ENCODE measurements at places on chromosomes 12 and 14.

DNA sequence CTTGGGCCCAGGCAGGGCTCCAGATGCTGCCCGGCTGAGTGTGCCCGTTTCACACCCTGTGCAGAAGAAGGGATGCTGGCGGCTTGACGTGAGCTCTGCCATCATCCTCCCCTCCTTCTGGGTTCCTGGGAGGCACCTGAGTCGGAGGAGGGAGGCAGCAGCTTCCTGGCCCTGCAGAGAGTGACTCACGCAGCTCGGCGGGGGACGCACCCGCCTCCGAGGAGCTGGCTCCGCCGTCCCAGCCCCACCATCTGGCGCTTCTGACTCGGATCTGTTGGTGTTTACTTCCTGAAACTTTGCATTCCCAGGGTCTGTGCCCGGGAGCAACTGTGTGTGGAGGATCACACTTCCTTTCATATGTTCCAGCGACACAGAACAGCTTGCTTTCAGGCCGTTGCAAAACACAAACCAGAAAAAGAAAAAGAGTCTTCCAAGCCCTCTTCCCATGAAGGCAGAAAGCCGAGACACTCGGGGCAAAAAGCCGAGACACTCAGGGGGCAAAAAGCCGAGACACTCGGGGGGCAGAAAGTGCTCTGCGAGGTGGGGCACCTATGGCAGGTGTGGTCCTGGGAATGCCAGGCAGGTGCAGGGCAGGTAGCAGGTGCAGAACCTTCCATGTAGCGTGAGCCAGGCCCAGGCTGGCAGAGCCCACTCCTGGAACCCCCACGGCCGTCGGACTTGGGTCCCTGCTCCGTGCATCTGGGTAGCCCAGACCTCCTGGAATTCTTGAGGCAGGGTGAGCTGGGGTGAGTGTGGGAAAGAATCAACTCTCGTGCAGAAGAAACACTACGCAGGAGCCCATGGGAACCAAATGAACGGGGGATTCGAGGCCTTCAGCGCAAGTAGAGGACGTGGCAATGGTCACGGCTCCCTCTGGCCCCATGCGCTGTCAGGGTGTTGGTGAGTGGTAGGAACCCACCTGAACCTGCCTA, 27.6 kb upstream of the GALNT9 start:
- H3K4me3 ChIP-seq: no peak overlapping the region
- no peak overlapping the region for H3K27ac ChIP-seq
- no peaks in the 10 kb centered on the region for H3K27me3 ChIP-seq
- DNase-seq: peak; percentile 80

DNA sequence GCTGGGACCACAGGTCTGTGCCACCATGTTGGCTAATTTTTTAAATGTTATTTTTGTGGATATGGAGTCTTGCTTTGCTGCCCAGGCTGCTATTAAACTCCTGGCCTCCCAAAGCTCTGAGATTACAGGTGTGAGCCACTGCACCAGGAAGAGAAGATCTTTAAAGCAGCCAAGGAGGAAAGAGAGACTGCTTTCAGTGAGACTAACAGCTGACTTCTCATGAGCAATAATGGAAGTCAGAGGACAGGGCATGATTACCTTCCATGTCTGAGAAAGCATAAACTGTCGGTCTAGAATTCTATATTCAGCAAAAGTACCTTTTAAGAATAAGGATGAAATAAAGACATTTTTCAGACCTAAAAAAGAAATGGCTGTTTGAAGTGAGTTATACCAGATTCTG, 57.3 kb upstream of the CHGA start:
- no peak overlapping the region for H3K4me3 ChIP-seq
- H3K27ac ChIP-seq: no peak overlapping the region
- DNase-seq: no peak
- H3K36me3 ChIP-seq: no peaks in the 10 kb centered on the region

DNA sequence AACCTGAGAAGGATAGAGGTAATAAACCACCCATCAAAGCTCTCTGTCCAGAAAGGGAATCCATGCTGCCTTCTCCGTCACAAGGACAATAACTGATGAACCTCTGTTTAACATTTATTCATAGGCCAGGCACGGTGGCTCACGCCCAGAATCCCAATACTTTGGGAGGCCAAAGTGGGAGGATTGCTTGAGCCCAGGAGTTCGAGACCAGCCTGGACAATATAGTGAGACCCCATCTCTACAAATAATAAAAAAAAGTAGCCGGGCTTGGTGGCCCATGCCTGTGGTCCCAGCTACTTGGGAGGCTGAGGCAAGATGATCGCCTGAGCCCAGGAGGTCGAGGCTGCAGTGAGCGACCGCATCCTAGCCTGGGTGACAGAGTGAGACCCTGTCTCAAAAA, 7.1 kb upstream of the FOS start:
- H3K36me3 ChIP-seq: no peaks in the 10 kb centered on the region
- DNase-seq: no peak
- H3K4me1 ChIP-seq: no peaks in the 10 kb centered on the region
- no peaks in the 10 kb centered on the region for H3K27me3 ChIP-seq

DNA sequence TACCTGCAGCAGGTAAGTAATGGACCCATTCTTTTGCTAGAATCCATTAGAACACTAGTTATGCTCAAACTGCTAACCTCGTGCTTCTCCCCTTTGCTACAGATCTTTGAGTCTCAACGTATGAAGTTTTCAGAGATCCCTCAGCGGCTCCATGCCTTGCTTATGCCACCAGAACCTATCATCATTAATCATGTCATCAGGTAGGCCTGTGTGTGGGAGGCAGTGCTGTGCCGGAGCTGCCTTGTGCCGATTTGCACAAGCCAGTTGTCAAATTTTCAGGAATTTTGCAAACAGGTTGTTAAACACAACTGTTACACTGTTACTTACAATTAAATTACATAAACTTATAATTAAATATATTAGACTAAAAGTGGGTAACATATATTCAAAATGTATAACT, 5.2 kb downstream of the SMARCD1 start:
- H3K27me3 ChIP-seq: no peaks in the 10 kb centered on the region
- no peaks in the 10 kb centered on the region for H3K4me1 ChIP-seq
- no peak for DNase-seq
- no peak overlapping the region for H3K4me3 ChIP-seq
- peaks cover 90% of the 10 kb centered on the region for H3K36me3 ChIP-seq

DNA sequence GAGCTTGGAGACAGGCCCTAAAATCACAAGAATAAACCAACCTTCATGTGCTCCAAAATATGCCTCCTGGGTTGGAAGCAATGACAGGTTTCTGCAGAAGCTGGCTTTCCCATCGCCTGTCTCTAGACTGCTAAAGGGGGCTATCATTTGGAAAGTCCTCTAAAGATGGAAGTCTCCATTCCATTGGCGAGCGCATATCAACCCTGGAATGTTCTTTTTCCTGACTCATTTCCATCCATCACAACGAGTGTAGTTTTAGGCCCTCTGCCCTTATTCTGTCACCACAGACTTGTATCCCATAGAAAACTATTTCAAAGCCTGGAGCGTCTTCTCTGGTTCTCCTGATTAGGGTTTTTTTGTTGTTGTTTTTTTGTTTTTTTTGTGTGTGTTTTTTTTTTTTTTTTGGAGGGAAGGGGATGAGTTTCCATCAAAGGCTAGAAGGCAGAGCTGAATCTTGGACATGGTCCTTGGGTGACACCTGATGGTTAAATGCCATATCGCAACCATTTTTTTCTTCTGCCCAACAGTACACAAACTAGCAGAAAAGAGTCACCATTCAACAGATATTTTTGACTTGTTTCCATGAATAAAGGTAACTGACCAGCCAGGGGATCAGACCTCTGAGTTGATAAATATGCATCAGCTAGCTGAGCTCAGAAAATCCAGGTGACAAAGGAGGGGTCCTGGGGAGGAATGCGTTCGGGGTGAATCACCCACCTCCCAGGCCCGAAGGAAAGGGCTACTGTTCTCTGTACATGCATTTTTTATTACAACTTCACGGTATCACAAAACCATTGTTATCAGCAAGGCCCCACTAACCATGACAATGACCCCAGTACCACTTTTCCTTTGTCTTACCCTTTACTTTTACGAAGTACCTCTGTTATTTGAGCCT, 40.5 kb downstream of the KCNA5 start:
- H3K4me1 ChIP-seq: no peaks in the 10 kb centered on the region
- H3K27me3 ChIP-seq: no peaks in the 10 kb centered on the region
- DNase-seq: no peak

- peaks cover 5% of the 10 kb centered on the region for H3K36me3 ChIP-seq
- no peaks in the 10 kb centered on the region for H3K4me1 ChIP-seq
- H3K27ac ChIP-seq: no peak overlapping the region
- no peak overlapping the region for H3K4me3 ChIP-seq
- no peak for DNase-seq
Observed at GRCh38 chr12:112597986-112598385, 179.2 kb downstream of the PTPN11 start.

- DNase-seq: no peak
- peaks cover 6% of the 10 kb centered on the region for H3K4me1 ChIP-seq
- H3K4me3 ChIP-seq: no peak overlapping the region
- no peaks in the 10 kb centered on the region for H3K36me3 ChIP-seq
- H3K27ac ChIP-seq: no peak overlapping the region
- no peaks in the 10 kb centered on the region for H3K27me3 ChIP-seq
Observed at GRCh38 chr14:61889914-61890351, 127.7 kb downstream of the SNAPC1 start.

GRCh38 chr12:66803930-66804329, 125.1 kb upstream of the GRIP1 start:
- H3K27ac ChIP-seq: no peak overlapping the region
- no peaks in the 10 kb centered on the region for H3K27me3 ChIP-seq
- H3K4me1 ChIP-seq: peaks cover 7% of the 10 kb centered on the region

- no peak overlapping the region for H3K4me3 ChIP-seq
- no peaks in the 10 kb centered on the region for H3K4me1 ChIP-seq
- DNase-seq: no peak
Observed at GRCh38 chr14:76498976-76499375, 123.0 kb downstream of the ESRRB start.

GRCh38 chr12:124518051-124518932, 49.1 kb downstream of the NCOR2 start:
- no peak for DNase-seq
- H3K4me1 ChIP-seq: no peaks in the 10 kb centered on the region
- H3K27ac ChIP-seq: no peak overlapping the region
- H3K27me3 ChIP-seq: no peaks in the 10 kb centered on the region

- DNase-seq: no peak
- H3K36me3 ChIP-seq: peaks cover 6% of the 10 kb centered on the region
- no peaks in the 10 kb centered on the region for H3K27me3 ChIP-seq
- H3K4me3 ChIP-seq: no peak overlapping the region
Observed at GRCh38 chr12:6478416-6478815, 7.9 kb upstream of the VAMP1 start.

DNA sequence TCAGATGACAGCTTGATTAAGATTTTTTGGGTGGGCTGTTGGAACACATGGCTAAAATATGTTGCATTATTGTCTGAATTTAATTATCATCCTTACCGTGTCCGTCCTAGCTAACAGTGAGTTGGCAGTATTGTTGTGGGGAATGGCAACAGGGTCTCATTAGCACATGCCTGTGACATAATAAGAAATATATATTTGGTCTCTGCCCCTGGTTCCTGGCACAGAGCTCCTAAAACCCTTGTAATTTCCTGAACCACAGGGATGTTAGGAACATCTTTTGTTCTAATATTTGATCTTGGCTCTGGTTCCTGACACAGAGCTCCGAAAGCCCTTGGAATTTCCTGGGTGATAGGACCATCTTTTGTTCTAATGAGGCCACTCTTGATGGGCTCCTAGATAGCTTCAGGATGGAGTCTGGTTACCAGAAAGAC, 76.0 kb downstream of the SYNE2 start:
- H3K4me3 ChIP-seq: no peak overlapping the region
- no peak overlapping the region for H3K27ac ChIP-seq
- DNase-seq: no peak
- peaks cover 4% of the 10 kb centered on the region for H3K4me1 ChIP-seq
- no peaks in the 10 kb centered on the region for H3K27me3 ChIP-seq

DNA sequence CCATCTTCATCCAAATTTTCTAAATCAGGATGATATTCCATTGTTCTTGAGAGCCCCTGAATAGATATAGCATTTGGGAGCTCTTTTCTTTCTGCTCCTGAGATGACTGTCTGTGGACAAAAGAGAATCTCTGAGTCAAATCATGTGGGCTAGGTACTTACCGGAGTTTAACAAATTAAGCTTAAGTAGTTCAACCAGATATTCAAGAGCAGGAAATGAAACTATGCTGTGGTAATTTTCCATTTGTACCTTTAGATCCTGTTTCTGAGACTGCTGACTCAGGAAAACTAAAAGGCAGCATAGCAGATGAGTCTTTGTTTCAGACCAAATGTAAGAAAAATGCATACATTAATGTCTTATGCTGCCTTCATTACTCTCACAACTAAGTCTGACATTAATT, at the start of gene CLEC7A:
Gene CLEC7A (minus strand): TSS at position 158 of the 400 bp plus-strand sequence. CDS start 117 bp downstream, at position 41.
- no peak within 1 kb of the TSS for H3K4me3 ChIP-seq
- H3K27me3 ChIP-seq: no peaks in the 10 kb centered on the region
- H3K27ac ChIP-seq: no peak within 1 kb of the TSS
- peaks cover 9% of the 10 kb centered on the region for H3K4me1 ChIP-seq
- no peak for DNase-seq
- no peaks in the 10 kb centered on the region for H3K36me3 ChIP-seq

GRCh38 chr12:106197906-106198623, 49.8 kb downstream of the CKAP4 start:
- no peak overlapping the region for H3K4me3 ChIP-seq
- DNase-seq: no peak
- H3K27ac ChIP-seq: no peak overlapping the region
- H3K4me1 ChIP-seq: no peaks in the 10 kb centered on the region
- no peaks in the 10 kb centered on the region for H3K27me3 ChIP-seq

- no peaks in the 10 kb centered on the region for H3K36me3 ChIP-seq
- no peak overlapping the region for H3K27ac ChIP-seq
- DNase-seq: no peak
- no peaks in the 10 kb centered on the region for H3K4me1 ChIP-seq
- H3K4me3 ChIP-seq: no peak overlapping the region
Observed at GRCh38 chr14:95305145-95305544, 14.6 kb downstream of the CLMN start.

- H3K4me3 ChIP-seq: no peak overlapping the region
- no peaks in the 10 kb centered on the region for H3K27me3 ChIP-seq
- DNase-seq: no peak
- H3K4me1 ChIP-seq: peaks cover 3% of the 10 kb centered on the region
- H3K36me3 ChIP-seq: peaks cover 6% of the 10 kb centered on the region
- H3K27ac ChIP-seq: no peak overlapping the region
Observed at GRCh38 chr12:29763301-29763683, 20.4 kb downstream of the TMTC1 start.

DNA sequence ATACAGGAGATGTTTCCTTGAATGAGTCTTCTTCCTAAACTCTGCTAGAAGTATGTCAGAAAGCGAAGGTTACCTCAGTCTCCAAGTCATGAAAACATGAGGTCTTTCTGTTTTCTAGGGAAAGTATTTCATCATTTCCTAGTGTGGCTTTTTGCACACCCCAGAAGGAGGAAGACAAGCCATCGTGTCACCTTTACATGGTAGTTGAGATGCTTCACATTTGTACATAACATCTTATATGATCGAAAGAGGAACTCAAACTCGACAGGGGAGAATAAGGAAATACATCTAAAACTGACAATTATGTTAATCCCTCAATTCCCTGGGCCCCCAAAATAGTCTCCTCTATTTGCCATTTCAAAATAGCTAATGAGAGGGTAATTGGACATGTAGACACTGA, 214.1 kb upstream of the PLEKHG7 start:
- no peaks in the 10 kb centered on the region for H3K36me3 ChIP-seq
- no peak overlapping the region for H3K27ac ChIP-seq
- no peaks in the 10 kb centered on the region for H3K27me3 ChIP-seq
- H3K4me3 ChIP-seq: no peak overlapping the region
- H3K4me1 ChIP-seq: no peaks in the 10 kb centered on the region
